Ammon's horn (tissue), 1 donor: ENCODE measurements at places on chromosomes 11 and 22.

GRCh38 chr11:92897487-92897886 is 72.0 kb upstream of the MTNR1B start:
- no peak for DNase-seq

GRCh38 chr22:38141217-38141973 is 30.9 kb upstream of the BAIAP2L2 start:
- DNase-seq: no peak

DNA sequence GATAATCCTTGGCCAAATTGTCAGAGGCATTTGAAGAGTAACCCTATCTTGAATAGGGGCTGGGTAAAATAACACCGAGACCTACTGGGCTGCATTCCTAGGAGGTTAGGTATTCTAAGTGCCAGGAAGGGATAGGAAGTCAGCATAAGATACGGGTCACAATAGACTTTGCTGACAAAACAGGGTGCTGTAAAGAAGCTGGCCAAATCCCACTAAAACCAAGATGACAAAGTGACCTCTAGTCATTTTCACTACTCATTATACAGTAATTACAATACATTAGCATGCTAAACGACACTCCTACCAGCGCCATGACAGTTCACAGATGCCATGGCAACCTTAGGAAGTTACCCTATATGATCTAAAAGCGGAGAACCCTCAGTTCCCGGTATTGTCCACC is 964 bp upstream of the REXO2 start:
- no peak for DNase-seq

DNA sequence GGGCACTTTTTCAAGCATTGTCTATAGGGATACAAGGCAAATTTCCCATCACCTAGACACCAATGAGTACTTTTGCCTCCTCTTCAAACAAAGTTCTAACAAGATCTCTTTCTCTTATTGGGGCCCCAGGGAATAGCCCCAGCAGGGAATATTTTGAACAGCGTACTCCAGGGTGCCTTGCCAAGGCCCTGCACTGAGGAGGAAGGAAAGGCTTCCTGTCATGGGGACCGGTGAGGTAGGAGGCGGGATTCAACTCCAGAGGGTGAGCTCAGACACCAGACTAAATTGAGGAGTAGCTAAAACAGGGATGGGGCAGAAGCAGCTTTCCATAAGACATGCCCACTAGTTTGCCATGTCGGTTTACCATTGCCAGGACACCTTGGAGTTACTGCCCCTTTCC is 28.0 kb upstream of the OR56B4 start:
- no peak for DNase-seq

DNA sequence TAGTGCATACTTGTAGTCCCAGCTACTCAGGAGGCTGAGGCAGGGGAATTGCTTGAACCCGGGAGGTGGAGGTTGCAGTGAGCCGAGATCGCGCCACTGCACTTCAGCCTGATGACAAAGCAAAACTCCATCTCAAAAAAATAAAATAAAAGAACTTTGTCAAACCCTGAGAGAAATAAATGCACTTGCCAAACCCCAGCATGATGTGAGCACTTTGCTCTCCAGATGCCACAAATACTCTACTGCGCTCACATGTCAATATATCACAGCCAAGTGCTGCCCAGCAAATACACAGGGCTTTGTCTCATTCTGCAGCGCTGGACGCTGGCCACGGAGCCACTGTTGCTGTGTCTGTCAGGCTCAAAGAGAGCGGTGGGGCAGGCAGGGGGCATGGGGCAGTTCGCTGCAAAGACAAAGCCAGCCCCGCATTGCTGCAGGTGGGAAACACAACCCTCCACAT is 45.1 kb downstream of the AHNAK start:
- peak; percentile 96 for DNase-seq

- DNase-seq: peak; percentile 48
Measured at GRCh38 chr11:84901991-84902390, 725.2 kb downstream of the DLG2 start.

DNA sequence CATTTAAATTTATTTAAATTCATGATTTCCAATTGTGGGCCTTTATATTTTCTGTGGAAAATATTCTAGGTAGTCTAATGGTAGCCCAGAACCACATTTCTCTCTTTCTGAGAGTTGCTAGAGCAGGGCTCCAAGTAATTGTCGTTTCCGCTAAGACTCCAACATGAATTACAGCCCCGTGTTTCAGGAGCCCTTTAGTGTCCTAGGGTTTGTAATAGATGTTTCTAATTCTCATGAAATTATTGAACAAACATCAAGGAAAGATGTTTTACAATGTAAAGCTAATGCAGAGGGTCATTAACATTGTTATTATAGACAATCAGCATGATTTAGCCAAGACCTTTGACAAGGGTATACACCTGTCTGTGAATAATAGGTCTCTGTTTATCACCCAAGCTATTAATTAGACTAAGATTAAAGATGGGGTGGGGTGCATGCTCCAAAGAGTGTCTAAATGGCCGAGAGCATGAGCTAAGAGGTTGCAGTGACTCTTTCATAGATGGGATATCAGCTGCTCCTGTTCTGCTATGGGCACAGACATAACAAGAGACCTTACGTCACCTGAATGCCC is 81.8 kb upstream of the NTM start:
- DNase-seq: no peak

DNA sequence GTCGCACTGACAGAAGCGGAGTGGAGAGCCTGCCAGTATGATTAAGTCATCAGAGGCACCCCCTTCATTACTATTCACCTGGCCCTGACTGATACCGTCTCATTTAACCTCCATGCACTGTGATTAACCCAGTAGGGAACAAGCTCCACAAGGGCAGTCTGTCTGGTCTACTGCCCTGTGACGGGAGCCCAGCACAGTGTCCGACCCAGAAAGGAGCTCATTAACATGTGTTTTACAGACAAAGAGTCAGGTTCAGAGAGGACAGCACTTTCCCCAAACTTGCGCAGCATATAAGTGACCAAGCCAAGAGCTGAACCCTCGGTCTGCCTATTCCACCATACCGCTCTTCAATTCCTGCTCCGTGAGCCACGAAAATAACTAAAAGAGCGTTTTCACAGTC is 129.5 kb downstream of the RRAS2 start:
- no peak for DNase-seq

DNA sequence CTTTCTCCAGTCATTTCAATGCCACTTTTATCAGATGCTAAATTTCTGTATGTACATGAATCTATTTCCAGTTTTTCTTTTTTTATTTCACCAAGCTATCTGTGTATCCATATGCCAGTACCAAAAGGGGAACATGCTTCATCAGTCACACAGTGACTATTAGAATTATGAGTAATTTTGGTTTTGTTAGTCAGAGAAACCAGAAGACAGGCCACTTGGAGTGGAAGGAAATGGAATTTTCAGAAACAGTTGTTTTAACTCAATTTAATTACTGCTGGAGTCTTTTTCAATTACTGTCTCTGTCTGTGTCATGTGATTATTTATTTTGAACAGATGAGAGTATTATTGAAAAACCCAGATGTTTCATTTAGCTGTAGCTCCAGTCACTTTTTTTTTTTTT is 84.6 kb upstream of the ANO3 start:
- peak; percentile 34 for DNase-seq

- DNase-seq: peak; percentile 83
Measured at GRCh38 chr22:36144886-36145541, 15.5 kb downstream of the APOL3 start.

DNA sequence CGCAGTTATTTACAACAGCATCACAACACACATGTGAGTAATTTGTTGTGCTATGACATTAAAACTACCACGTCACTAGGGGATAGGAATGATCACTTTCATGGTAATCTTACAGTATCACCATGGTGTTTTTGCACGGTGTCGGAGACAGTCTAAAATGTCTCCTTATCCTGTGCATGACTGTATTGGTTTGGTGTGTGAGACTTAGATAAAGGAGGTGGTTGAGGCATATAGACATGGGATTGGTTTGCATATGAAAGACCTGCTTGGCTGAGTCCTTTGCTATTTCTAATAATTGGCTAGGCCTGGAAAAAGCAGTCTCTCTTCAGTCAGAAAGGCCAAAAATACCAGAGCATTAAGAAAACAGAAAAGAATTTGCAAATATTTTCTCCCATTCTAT is 30.2 kb downstream of the MSANTD4 start:
- no peak for DNase-seq

DNA sequence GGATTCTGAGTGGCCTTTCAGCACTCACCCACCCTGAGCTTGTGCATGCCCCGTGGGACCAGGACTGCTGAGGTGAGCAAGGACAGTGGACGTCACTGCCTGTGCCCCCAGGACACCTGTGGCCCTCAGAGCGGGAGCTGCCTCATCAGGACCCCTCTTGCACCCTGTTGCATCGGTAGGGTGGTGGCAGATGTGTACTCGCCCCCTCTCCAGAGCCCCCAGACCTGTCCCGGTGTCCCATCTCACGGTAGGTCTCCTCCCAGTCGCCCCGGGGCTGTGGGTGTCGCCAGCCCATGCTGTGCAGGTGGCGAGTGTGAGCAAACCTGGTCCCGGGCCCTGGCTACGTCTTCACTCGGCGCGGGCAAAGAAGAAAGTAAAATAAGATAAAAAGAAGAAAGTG is 374.2 kb downstream of the TBC1D22A start:
- DNase-seq: no peak

DNA sequence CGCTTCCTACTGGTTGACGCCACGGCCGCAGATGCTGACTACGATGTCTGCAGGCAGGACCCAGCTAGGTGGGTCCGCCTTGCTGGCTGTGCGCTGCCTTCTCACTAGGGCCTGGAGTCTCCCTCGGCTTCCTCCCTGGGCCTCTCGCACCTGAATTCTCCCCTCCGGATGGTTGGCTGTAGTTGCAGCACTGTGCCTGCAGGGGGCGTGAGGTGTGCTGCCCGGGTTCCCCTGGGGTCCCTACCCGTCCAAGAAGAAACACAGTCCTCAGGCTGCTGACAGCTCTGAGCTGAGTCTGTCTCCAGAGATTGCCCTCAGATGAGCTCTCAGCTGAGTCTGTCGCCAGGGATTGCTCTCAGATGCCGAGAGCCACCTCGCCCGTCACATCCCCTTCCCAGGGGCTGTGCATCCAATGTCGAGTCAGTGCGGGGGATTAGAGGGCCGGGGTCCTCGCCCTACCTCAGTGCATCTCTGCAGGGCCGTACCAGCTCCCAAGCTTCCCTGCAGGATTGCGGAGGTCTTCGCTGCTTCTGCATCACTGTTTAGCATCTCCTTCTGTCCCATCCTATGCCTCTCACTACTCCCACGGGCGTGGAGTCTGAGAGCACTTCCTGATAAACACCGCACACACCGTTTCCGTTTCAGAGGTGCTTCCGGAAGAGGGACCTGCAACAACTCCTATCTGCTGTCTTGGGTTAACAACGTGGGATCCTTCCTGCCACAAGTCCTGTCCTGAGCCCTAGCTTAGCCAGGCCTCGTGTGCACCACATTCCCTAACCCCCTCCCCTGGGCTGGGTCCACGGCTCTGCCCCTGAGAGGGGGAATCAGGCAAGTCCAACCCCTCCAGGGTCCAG is 196.9 kb downstream of the CSNK2A3 start:
- DNase-seq: no peak

DNA sequence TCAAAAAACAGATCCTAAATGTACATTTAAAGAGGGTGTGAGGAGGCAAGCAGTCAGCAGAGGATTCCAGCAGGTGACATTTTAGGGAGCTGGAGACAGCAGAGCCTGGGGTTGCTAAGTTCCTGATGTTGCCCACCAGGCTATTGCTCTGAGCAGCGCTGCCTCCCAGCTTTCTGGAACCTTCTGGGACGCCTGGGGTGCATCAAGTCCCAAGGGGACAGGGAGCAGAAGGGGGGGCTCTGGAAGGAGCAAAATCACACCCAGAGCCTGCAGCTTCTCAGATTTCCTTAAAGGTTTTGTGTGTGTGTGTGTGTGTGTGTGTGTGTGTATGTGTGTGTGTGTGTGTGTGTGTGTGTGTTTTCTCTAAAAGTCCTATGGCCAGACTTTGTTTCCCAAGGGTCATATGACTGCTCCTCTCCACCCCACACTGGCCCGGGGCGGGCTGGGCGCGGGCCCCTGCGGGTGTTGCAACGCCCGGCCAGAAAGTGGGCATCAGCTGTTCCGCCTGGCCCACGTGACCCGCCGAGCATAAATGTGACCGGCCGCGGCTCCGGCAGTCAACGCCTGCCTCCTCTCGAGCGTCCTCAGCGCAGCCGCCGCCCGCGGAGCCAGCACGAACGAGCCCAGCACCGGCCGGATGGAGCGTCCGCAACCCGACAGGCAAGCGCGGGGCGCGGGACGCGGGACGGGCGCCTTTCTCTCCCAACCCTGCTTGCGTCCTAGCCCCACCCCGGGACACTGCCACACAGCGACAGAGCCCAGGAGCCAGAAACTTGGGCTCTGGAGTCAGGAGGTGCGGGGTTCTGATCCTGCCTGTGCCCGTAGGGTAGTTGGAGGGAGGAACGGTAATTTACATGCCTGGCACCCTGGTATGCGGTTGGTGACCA is at the start of gene HMOX1:
HMOX1 (plus strand) TSS at position 560 of the 887 bp plus-strand sequence; CDS start at position 638, 78 bp downstream.
- DNase-seq: peak; percentile 89

GRCh38 chr11:64556044-64556720 is 34.8 kb upstream of the SLC22A12 start:
- DNase-seq: no peak

- no peak for DNase-seq
Measured at GRCh38 chr22:28783786-28784671, 11.5 kb downstream of the CCDC117 start.

DNA sequence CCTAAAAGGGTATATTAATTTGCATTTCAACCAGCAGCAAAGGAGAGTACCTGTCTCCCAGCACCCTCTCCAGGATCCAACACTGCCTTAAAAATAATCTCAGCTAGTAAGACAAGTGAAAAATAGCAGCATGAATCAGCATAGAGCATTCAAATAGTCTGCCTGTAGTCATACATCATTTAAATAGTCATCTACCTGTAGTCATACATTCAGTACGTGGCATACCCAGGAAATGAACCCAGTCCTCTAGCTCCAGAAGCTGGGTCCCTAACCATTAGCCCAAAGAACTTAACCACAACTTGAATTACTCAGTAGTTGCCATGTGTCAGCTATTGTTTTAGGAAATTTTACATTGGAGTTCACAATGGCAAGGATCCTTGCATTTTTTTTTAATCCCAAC is 9.3 kb downstream of the TENM4 start:
- no peak for DNase-seq

GRCh38 chr11:6443269-6444003 is 2.6 kb upstream of the HPX start:
- peak; percentile 85 for DNase-seq
